ENCODE measurements at places on chromosomes 16 and 17. TPM values are rescaled to one million over a fixed set of nuclear protein-coding genes. Genes with fewer than 3 reads are reported as not detected.
A peak's percentile ranks its signal among the peaks of the same experiment; 100 is the strongest.

GRCh38 chr16:26334218-26335111, 642.7 kb downstream of the HS3ST4 start:
- no peak for DNase-seq

DNA sequence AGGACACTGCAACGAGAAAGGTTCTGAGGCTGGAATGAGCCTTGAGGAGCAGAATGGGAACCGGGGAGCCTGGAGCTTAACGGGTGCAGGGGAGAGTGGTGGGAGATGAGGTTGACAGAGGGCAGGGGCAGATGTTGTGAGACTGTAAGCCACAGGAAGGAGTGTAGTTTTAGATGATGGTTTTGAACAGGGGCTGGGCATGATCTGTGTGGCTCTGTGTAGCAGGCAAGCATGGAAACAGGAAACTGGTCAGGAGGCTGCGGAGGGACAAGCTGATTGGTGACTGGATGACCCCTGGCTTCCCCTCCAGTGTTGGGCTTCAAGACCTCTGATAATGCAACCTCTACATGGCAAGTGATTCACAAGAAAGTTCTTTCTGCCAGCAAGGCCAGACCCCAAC, 1.4 kb upstream of the CNGB1 start:
- DNase-seq, result no peak

DNA sequence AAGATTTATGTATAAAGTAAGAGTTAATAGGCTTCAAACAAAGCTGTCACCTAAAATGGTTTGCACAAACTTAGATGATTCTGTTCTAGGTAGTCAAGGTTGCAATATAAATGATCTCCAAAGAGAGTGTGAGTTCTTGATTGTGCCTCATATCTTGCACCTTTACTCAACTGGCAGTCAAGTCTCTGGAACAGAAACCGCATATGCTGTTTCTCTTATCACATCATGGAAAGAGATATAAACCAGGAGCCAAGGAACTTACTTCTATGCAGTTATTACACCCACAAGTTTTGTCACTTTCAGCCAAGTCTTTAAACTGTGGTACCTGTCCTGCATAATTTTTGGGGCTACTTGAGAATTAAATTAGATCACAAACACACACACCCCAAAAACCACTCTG, 5.2 kb downstream of the SSH2 start:
- DNase-seq, result no peak

DNA sequence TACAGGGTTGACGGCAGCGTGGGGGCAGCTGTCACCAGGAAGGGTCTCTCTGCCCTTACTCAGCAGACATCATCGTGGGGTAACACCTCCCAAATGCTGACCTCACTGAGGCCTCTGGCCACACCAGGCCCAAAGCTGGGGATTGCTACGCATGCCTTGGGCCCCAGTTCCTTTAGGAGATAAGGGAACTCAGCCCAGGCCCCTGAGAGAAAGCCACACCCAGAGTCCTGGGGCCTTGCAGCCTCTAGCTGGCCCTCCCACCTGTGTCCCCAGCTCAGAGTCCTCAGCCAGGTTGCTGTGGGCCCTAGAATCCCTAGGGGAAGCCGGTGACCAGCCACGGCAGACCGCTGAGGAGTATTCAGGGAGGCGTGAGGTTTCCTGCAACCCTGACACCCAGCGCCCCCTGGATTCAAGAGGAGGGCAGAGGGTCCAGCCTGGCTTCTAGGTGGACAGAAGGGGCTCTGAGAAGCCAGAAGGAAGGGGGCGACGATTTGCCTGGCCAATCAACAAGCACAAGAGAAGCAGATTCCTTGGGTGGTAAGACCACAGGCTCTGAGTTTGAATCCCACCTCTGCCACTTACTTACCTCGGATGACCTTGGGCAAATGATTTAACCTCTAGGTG, 10.3 kb upstream of the GINS2 start:
- DNase-seq, result no peak

GRCh38 chr17:78257810-78258322, 26.4 kb downstream of the TMEM235 start:
- DNase-seq, result peak; percentile 66

DNA sequence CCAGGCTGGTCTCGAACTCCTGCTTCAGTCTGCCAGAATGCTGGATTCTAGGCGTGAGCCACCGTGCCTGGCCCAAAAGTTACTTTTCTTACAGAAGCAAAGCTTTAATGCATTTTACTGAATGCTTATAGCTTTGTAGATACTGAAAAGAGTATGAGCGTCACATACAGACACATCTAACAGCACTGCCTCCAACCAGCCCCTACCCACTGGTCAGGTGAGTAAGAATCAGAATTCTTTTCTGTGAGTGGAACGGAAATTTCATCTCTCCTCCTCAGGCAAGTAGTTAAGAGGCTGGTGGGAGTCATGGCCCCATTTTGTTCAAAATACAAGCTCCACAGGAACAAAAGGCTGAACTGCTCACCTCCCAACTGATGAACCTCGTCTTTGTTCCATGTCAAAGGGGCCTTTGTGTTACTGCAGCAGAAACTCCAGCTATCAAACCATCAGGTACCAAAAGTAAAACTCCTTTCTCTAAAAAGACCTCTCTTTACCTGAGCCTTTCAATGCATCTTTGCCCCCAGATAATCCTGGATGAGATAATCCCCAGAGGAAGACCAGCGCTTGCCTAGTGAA, 92.4 kb upstream of the RPH3AL start:
- DNase-seq, result no peak

DNA sequence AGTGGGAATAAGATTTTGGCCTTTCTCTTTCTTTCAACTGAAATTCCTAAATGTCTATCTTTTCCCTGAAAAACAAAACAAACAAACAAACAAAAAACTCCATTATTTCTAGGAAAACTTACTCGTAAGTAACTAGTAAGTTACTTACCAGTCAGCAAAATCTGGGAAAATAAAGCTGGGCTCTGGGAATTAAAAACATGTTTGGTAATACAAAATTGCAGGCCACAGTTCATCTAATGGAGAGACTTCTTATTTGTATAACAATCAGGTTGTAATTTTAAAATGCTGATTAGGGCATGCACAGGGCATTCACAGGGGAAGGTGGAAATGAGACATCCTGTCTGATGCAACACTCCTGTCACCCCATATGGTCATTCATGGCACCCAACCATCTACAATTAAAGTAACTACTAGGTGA, 3.8 kb upstream of the WIPI1 start:
- DNase-seq, result no peak

DNA sequence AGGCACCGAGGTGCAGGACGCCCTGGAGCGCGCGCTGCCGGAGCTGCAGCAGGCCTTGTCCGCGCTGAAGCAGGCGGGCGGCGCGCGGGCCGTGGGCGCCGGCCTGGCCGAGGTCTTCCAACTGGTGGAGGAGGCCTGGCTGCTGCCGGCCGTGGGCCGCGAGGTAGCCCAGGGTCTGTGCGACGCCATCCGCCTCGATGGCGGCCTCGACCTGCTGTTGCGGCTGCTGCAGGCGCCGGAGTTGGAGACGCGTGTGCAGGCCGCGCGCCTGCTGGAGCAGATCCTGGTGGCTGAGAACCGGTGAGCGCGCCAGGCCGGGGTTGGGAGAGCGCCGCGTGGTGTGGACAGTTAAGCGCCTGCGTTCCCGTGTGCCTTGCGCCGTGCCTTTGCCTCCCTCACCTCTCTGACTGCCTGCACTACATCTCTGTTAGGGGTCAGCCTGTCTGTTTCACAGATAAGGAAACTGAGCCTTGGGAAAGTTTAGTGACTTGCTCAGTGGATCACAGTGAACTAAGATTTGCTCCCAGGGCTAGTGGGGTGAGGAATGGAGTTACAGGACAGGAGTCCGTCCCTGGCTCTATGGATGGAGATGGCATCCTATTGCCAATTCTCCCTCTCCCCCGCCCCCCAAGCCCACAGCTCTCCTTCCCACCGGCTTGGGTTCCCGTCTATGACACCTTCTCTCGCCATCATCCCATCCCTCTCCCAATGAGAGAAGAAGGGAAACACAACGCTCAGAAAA, 880 bp downstream of the SARM1 start:
- no peak for DNase-seq

GRCh38 chr17:72611172-72611571, 481.3 kb downstream of the SLC39A11 start:
- no peak for DNase-seq

- no peak for DNase-seq
These were observed 11.1 kb downstream of the ABR start for GRCh38 chr17:1168533-1169220.

DNA sequence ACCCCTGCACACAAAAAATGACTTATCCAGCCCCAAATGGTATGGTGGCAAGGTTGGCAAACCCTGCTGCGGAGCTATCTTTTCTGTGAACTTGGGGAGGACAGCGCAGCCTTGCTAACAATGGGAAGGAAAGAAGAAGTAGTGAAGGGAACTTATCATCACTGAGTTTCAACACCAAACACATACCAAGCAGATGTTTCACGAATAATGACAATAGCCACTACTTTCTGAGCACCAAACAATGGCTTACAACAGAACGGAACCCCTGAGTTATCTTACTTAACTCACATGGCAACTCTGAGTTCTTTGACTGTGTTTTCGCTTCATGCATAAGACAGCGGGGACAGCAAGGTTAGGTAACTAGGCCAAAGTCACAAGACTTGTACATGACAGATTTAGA, 148.9 kb downstream of the XYLT1 start:
- no peak for DNase-seq

- no peak for DNase-seq
These were observed 51.0 kb upstream of the GPRC5B start for GRCh38 chr16:19935694-19936093.

DNA sequence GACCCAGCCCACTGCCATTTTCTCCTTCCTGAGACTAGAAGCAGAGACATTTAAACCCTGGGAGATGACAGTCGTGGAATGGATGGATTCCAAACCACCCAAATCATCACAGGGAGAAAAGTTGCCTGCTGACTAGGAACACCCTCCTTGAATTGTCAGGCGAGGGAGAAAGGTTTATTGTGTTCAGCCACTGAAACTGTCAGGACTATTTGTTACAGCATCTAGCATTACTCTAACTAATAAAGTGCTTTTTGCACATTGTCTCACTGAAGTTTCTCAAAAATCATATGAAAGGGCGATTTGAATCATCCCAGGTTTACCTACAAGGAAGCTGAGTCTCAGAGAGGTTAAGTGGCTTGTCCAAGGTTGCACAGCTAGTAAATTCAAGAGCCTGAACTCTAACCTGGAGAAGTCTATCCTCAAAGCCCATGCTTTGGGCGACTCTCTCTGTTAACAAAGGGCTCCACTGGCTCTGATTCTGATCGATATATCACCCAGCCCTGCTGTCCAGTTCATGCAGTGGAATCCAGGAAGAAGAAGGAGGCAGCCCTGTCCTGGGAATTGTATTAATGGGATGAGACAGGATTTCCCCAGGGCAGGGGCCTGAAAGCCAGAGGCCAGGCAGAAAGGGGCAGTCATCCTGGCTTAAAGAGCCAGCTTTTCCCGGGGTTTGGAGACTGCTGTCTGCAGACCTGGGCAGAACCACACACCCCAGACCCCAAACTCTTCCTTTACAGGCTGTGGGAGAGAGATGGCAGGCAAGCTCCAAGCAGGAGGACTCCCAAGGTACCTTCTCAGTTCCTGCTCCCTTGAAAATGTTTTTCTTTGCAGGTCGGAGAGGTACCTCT, 37.5 kb downstream of the IRX3 start:
- DNase-seq, result no peak

GRCh38 chr17:81837641-81838040, 2.8 kb upstream of the PPP1R27 start:
- no peak for DNase-seq

DNA sequence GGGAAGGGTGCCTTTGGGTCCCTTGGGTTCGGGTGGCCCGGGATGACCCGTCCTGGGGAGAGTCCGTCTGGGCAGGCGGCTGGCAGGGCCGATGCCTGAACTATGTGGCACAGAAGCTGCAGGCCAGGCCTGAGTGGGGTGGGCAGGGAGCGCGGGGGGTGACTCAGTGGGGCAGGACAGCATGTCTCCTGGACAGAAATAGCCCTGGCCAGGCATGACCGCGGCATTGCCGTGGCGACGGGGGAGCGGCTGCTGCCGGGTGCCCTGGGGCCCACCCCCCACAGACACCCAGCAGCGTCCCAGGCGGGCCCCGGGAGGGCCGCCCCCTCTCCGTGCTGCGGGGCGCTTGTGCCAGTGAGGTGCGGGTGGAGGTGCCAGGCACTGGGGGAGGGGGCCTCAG, 1.8 kb upstream of the C1QTNF8 start:
- DNase-seq, result peak; percentile 96

DNA sequence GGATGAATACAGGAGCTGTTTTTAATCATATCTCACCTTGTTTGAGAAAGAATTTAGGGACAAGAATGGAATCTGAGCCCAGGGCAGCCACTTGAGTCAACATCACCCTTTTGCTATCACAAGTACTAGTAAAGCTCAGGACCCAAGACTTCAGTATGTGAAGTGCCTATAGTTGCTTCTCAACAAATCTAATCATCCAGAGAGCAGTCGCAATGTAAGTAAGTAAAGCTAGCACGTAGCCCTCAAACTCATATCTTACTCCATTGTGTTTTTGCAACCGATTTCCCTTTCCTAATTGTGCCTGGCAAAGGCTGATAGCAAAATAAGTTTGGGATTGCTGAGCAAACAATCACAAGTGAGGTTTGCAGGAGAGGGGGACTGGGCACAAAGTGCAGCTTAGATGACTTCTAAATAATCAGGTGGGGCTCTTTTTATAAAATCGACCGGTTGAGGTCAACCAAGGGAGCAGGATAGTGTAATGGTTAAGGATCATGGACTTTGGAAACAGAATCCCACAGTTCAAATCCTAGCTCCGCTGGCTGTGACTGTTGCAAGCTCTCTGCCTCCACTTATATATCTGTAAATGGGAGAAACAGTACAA, 13.0 kb downstream of the TOB1 start:
- no peak for DNase-seq

- DNase-seq, result no peak
These were observed 91.4 kb downstream of the GRIN2A start for GRCh38 chr16:10090816-10091215.

OR4D1 gene
- not detected for polyA plus RNA-seq

SNAI3 gene
- not detected for polyA plus RNA-seq

KRT33B gene
- not detected for polyA plus RNA-seq

RHBDL3 gene
- not detected for polyA plus RNA-seq

ATMIN gene
- polyA plus RNA-seq, result 9.4 TPM

NPIPB6 gene
- 1.3 TPM for polyA plus RNA-seq

NACA2 gene
- polyA plus RNA-seq, result 0.20 TPM

ARHGDIG gene
- polyA plus RNA-seq, result not detected

GFAP gene
- polyA plus RNA-seq, result 1.4 TPM

KRT9 gene
- polyA plus RNA-seq, result not detected

All from aorta (tissue), 5 donors.